Stimulated activated CD4-positive, alpha-beta T cell treated with anti-CD3 and anti-CD28 coated beads, Interleukin-12 subunit alpha, Interleukin-12 subunit beta, amount 100 ng/mL, for 24 hours (primary cell): ENCODE measurements at places on chromosomes 6 and 20.

DNA sequence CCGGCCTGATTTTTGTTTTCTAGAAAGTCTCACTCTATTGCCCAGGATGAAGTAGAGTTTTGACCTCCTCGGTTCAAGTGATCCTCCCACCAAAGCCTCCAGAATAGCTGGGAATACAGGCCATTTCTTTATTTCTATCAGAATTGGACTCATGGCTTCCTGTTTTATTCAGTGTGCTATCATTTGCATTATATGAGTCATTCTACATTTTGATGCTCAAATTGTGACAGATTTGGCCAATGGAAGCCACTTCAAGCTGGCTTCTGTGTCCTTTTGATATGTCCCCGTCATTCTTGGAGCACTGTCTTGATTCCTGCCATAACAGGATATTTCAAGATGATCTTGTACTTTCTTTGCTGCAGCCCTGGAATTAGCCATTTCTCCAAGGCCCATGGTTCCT is 75.1 kb downstream of the CNBD2 start:
- DNase-seq: no peak

- no peak for DNase-seq
These were observed 5.4 kb upstream of the GJA10 start for GRCh38 chr6:89888871-89889270.

- DNase-seq: no peak
These were observed 442.7 kb upstream of the HS3ST5 start for GRCh38 chr6:114785235-114786127.

DNA sequence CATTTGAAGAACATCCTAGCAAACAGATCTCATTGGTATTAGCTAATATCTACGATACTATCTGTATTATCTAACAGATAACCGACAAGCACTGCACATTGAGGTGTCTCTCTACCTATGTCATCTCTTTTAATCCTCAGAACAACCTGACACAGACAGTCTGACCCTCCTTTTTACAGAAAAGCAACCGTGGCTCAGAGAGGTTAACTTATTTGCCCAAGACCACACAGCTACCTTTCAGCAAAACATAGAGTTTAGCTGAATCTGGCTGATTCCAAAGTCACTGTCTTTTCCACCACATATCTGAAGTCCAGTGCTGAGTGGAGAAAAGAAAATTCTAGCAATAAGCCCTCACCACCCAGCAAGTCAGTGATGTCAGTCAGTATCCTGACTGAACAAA is 358.7 kb upstream of the JARID2 start:
- DNase-seq: no peak

DNA sequence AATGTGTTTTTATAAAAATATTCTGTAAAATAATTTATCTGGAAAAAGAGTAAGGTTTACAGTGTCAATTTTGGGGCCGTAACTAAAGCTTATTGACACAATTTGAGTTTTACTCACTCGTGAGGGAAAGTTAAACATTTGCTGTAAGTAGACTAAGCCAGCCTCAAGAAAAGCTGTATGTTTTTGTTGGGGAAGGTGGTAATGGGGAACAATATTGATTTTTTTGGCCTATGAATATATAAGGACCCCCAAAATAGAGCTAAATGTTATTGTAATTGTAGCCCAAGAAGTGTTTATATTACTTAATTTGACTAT is 1.4 kb downstream of the SENP6 start:
- DNase-seq: no peak

DNA sequence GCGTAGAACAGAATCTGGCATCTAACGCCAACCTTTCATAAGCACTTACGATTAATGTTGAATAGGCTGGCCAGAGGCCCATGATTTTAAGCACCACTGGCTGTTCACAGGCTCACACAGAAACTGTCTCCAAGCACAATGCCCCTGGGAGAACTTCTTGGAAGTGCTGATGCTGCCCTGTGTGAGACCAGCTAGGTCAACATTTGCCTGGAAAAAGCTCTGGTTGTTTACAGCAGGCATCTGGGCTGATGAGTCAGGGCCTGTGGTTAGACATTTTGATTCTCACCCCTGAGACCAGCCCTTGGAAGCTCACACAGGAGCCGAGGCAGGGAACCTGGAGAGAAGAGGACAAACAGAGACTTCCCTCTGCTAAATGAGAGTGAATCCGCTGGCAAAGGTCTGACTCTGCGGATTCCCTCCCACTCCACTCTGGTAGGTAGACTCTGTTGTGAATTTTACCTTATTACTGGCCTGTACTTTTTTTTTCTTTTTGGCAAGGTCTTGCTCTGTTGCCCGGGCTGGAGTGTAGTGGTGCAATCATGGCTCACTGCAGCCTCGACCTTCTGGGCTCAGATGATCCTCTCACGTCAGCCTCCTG is 6.8 kb upstream of the SULF2 start:
- no peak for DNase-seq
